Prostate gland (tissue), 2 donors: ENCODE measurements at places on chromosomes 7 and 10. TPM values are rescaled to one million over a fixed set of nuclear protein-coding genes. Genes with fewer than 3 reads are reported as not detected.

DNA sequence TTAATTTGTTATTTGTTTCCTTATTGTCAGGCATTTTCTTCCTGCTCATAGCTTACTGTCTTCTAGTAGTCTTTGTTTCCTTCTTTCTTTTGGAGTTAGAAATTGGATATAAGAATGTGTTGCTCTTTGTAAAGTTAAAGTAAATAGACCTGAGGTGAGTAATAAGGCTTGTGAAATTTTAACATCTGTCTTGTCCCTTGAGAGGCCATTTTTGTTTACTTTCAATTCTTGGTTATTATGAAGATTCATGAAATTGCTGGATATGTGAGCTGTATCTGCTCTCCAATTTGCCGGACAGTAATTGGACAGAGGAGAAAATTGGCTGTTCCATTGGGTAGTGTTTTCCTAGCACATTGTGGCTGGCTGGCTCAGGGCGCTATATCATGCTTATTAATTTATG lies 260.7 kb downstream of the EXOC4 start:
- DNase-seq = no peak

DNA sequence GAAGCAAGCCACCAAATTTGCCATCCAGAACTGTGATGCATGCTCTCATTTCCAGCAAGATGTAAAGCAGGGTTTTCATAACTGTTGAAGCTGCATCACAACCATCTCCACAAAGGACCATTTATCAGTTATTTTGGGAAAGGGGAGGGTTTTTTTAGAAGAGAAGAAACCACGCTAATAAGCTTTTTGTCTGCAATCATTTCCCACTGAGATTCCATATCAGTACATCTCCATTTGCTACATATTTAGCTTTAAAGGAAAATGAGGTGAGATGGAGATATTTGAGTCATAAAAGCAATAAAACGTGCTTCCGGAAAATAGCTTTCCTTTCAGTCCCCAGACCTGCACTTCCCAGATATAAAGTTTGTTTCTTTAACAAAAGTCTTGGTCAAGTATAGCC lies 258.2 kb downstream of the FRMD4A start:
- DNase-seq = no peak

- no peak for DNase-seq
Measured at GRCh38 chr10:75575940-75576339, 144.5 kb downstream of the LRMDA start.

DNA sequence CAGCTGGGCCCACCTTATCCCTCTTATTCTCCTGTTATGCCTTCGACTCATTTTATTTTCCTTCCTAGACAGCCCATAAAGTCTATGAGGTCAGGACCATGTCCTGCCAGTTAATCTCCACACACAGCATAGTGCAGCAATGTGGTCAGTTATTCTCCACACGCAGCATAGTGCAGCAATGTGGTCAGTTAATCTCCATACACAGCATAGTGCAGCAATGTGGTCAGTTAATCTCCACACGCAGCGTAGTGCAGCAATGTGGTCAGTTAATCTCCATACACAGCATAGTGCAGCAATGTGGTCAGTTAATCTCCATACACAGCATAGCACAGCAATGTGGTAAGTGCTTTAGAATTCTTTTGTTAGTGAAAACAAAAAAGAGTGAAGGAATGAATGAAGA lies 77.8 kb downstream of the TEX36 start:
- DNase-seq = no peak

DNA sequence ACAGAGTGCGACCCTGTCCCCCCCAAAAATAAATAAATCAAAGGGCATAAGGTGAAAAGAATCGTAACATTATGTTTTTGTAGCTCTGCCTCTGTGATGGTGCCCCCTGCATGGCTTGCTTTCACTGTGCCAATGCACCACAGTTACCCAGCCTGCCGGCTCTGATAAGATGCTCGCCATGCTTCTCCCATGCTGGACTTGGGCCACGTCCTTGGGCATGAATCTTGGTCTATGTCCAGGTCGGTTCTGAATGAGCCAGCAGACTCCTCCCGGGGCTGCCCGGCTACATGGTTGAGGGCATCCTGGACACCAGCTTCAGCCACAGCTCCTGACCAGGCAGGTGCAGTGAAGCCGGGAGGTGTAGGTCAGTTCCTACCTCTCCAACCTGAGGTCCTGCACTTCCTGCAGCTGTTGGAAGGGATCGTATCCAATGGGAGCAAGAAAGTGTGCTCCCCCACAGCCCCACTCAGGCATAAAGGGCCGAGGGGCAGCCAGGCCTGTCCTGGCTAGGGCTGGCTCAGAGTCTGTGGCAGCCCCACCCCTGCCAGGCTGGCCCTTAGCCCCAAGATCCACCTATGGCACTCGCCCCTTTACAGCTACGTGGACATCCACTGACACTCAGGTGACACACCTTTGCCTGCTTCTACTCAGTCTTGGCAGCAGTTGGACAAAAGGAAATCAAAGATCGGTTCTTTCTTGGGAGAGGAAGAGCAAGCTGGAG lies 34.1 kb downstream of the CHST3 start:
- DNase-seq = no peak

GRCh38 chr10:131474416-131474815 lies 162.9 kb upstream of the TCERG1L start:
- DNase-seq = no peak

DNA sequence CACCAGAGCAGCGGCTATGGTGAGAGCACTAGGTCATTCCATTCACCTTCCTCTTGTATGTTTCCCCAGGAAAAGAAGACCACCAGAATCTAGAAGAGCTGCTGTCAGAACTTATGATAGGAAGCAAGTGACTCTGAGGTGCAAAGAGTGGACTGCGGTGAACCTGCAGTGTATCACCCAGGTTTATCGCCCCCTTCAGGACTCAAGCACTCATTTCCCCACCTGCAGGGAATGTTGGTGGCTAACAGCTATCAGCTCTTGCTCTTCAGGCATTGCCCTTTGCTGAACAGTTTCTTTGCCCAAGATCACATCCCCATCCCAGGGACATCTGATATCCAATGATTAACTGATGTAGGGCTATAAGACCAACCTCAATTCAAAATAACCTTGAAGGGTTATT lies 66.3 kb upstream of the IL6 start:
- no peak for DNase-seq

GRCh38 chr7:157405914-157406810 lies 69.4 kb downstream of the DNAJB6 start:
- DNase-seq = no peak

Gene SGCE
- 113 TPM for total RNA-seq

- no peak for DNase-seq
Measured at GRCh38 chr10:60722623-60723022, 55.7 kb upstream of the CDK1 start.

DNA sequence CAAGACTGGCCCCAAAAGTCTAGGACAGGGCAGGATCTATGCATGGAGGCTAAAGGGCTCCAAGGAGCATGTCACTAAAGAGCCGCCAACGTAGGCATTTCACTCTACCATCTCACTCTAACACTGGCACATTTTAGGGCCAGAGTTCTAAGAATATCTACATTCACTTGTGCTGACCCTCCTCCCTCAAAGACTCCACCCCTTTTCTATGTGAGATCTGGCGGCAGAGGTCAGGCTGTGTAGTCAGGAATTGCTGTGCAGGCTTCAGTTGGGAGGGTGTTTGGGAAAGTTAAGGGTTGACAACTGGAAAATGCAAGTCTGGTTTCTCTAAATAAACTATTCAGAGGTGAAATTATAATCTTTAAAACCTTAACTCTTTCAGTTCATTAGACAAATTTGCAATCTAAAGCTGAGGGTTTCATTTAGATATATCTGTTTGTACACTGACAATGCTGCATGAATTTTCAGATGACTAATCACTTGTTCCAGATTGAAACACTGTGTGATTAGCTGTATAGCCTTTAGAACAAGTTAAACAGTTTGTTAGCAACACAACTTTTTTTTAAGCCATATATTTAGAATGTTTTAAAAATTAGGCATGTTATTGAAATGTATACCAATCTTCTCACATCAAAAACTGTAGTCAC lies 18.2 kb downstream of the LMOD2 start:
- DNase-seq = no peak

Gene NPVF
- total RNA-seq = not detected

Gene ZNF853
- 17.2 TPM for total RNA-seq

GRCh38 chr10:129956876-129957673 lies 7.0 kb downstream of the EBF3 start:
- DNase-seq = no peak

Gene LOXL4
- 26.8 TPM for total RNA-seq

GRCh38 chr7:95794917-95795515 lies 22.7 kb downstream of the DYNC1I1 start:
- no peak for DNase-seq

Gene MRLN
- total RNA-seq = not detected

Gene FKBP6
- 16.5 TPM for total RNA-seq

DNA sequence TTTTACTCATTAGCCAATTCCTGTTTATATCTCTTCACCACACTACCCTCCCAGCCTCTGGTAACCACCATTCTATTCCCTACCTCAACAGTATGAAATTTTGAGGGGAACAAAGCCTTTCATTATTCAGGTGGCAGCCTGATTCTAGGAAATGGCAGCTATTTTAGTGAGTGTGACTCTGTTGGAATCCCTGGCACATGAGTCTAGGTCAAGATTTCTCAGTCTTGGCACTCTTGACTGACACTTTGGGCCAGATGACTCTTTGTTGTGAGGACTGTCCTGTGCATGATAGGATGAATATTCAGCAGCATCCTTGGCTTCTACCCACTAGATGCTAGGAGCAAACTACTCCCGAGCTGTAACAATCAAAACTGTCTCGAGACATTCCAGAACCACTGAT lies 322.8 kb upstream of the PHYHIPL start:
- DNase-seq = no peak

- no peak for DNase-seq
Measured at GRCh38 chr10:65811931-65812525, 1113.8 kb upstream of the LRRTM3 start.

- peak; percentile 84 for DNase-seq
Measured at GRCh38 chr7:4725014-4725849, 43.1 kb downstream of the FOXK1 start.

GRCh38 chr7:148572067-148572522 lies 18.5 kb upstream of the C7orf33 start:
- DNase-seq = no peak

DNA sequence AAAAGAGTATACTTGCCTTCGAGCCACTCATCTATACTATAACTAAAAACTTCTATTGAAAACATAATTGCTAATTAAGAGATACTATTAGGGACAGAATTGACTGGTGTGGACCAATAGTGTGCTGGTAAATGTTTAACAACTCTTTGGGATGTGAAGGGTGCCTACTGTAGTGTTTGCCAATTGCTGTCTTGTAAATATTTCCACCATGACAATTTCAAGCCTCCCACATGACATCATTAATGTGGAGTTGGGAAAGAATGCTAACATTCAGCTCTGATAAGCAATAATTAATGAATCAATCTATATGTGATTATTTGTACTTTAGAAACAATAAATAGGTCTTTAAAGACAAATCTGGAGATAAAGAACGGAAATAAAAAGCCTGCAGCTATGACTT lies 136.8 kb downstream of the DGKB start:
- DNase-seq = no peak

Gene EMX2
- total RNA-seq = 0.05 TPM

GRCh38 chr10:51176976-51177695 lies 102.8 kb downstream of the PRKG1 start:
- DNase-seq = no peak

GRCh38 chr10:23342213-23342884 lies 2.2 kb downstream of the C10orf67 start:
- no peak for DNase-seq

Gene CALD1
- 314 TPM for total RNA-seq

DNA sequence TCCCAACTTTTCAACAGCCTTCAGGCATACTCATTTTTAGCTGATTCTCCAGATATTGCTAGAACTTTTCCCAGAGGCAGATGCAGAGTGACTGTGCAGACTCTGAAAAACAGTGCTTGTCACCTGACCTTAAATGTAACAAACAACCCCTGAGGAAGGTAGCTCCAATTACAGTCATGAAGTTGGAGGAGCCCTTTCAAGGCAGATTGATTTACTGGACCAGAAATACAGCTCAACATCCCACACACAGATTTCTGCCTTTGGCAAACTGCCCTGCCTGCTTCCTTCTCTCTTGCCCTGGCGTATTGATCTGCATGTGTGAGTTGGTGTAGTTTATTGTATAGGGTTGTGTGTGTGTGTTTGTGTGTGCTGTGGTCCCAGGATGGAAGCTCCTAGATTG lies 38.5 kb downstream of the PYROXD2 start:
- DNase-seq = no peak

Gene INA
- total RNA-seq = 2.0 TPM

Gene SORCS1
- 0.23 TPM for total RNA-seq

- peak; percentile 24 for DNase-seq
Measured at GRCh38 chr7:101058355-101058754, 26.9 kb upstream of the TRIM56 start.

- no peak for DNase-seq
Measured at GRCh38 chr7:41164440-41164839, 538.5 kb downstream of the INHBA start.

DNA sequence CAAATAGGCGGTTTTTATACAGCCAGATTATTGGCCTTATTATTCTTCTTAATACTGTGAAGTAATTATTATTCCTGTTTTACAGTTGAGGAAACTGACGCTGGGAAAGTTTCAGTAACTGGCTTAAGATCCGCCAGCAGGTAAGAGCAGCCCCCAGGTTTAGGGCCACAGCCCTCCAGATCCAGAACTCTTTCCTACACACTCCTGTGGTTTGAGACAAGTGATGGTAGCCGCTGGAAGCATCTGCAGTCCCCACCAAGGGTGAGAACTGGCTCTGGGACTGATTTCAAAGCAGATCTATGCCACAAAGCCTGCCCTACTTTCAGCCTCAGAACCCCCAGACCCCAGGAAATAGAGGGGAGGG lies 3.0 kb upstream of the UNC5B start:
- no peak for DNase-seq

GRCh38 chr7:154433632-154434598 lies 381.7 kb downstream of the DPP6 start:
- no peak for DNase-seq

Gene ZNF467
- 7.9 TPM for total RNA-seq

GRCh38 chr7:32227746-32228145 lies 157.5 kb upstream of the PDE1C start:
- DNase-seq = no peak

Gene PPIA
- total RNA-seq = 1,544 TPM

Gene NUTM2D
- total RNA-seq = 7.8 TPM

DNA sequence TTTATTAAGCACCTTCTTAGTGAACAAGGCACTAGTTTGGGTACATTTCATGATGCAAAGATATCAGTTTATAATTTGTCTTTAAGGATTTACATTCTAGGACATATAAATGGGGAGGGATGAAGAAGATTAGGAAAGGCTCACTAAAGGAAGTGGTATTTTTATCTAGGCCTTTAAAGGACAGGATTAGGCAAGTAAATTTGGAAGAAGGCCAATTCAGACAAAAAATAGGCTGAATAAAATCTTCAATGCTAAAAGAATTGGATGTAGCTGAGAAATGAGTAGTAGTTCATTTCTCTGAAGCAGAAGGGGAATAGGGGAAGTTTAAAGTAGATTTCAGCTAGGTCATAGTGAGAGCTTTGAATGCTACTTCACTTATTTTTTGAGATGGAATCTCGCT lies 4.8 kb upstream of the FAM24B start:
- no peak for DNase-seq

Gene FLNC
- 104 TPM for total RNA-seq

GRCh38 chr10:131946321-131946751 lies 35.4 kb downstream of the BNIP3 start:
- no peak for DNase-seq

GRCh38 chr7:159115601-159116501 lies 28.8 kb downstream of the VIPR2 start:
- DNase-seq = no peak

GRCh38 chr7:26099236-26099635 lies 52.8 kb upstream of the NFE2L3 start:
- no peak for DNase-seq
